ENCODE measurements at places on chromosomes 6 and 20. TPM values are rescaled to one million over a fixed set of nuclear protein-coding genes. Genes with fewer than 3 reads are reported as not detected.

The SLC44A4 gene
- total RNA-seq: not detected

The APOBEC2 gene
- total RNA-seq: not detected

The GLO1 gene
- total RNA-seq: 93.7 TPM

The BPI gene
- not detected for total RNA-seq

The HLA-DQB1 gene
- total RNA-seq: not detected

The PTCHD4 gene
- total RNA-seq: 0.05 TPM

The NCOA5 gene
- total RNA-seq: 22.3 TPM

The PRSS16 gene
- 3.5 TPM for total RNA-seq

The MMP24 gene
- total RNA-seq: 26.7 TPM

The QKI gene
- total RNA-seq: 69.3 TPM

The PBOV1 gene
- total RNA-seq: not detected

The MOCS1 gene
- 2.2 TPM for total RNA-seq

The DZANK1 gene
- total RNA-seq: 2.1 TPM

The CDSN gene
- 0.05 TPM for total RNA-seq

The C20orf202 gene
- total RNA-seq: not detected

The ENPP3 gene
- not detected for total RNA-seq

The CLPSL1 gene
- not detected for total RNA-seq

The FRMD1 gene
- total RNA-seq: 0.05 TPM

The MCHR2 gene
- not detected for total RNA-seq

The BPIFA1 gene
- total RNA-seq: not detected

The B3GAT2 gene
- total RNA-seq: not detected

The PYGB gene
- total RNA-seq: 382 TPM

The KCNB1 gene
- 3.0 TPM for total RNA-seq

The VSX1 gene
- total RNA-seq: 0.93 TPM

The HSPA12B gene
- 0.70 TPM for total RNA-seq

The COMMD7 gene
- total RNA-seq: 53.4 TPM

The PABPC1L gene
- total RNA-seq: 8.7 TPM

The BCL2L1 gene
- total RNA-seq: 312 TPM

The DLL1 gene
- 0.37 TPM for total RNA-seq

The DNAH8 gene
- total RNA-seq: not detected

The CABLES2 gene
- 5.5 TPM for total RNA-seq

The SLC26A8 gene
- 0.07 TPM for total RNA-seq

The MYMX gene
- total RNA-seq: not detected

The CITED2 gene
- 27.0 TPM for total RNA-seq

The OXT gene
- total RNA-seq: not detected

The CLIC5 gene
- not detected for total RNA-seq

The LTB gene
- not detected for total RNA-seq

The IMPG1 gene
- total RNA-seq: not detected

The RPS6KA2 gene
- total RNA-seq: 0.30 TPM

The FAM83B gene
- 0.02 TPM for total RNA-seq

The LY6G6C gene
- 0.09 TPM for total RNA-seq

The PHACTR1 gene
- 0.11 TPM for total RNA-seq

The ITPA gene
- total RNA-seq: 131 TPM

The BACH2 gene
- 1.2 TPM for total RNA-seq

The GLP1R gene
- not detected for total RNA-seq

The RCAN2 gene
- total RNA-seq: not detected

The HNF4A gene
- total RNA-seq: 20.0 TPM

The TMEM244 gene
- not detected for total RNA-seq

The TFAP2D gene
- not detected for total RNA-seq

The ID1 gene
- 426 TPM for total RNA-seq

The EYS gene
- 0.11 TPM for total RNA-seq

The PTK6 gene
- 2.7 TPM for total RNA-seq

The KCNK15 gene
- total RNA-seq: 0.23 TPM

The OR12D2 gene
- not detected for total RNA-seq

The TMEM200A gene
- total RNA-seq: 0.05 TPM

The CDH22 gene
- total RNA-seq: 0.10 TPM

The ADGB gene
- total RNA-seq: not detected

The TCF15 gene
- not detected for total RNA-seq

The PDE10A gene
- total RNA-seq: 22.6 TPM

Data from A549 treated with AZD2906 at 1 μM for 4 hours (cell line).